Glomerular endothelial cell (primary cell): ENCODE measurements at places on chromosomes 16 and 17.

GRCh38 chr17:81683208-81683583 is 401 bp downstream of the ARL16 start:
- DNase-seq, result no peak

DNA sequence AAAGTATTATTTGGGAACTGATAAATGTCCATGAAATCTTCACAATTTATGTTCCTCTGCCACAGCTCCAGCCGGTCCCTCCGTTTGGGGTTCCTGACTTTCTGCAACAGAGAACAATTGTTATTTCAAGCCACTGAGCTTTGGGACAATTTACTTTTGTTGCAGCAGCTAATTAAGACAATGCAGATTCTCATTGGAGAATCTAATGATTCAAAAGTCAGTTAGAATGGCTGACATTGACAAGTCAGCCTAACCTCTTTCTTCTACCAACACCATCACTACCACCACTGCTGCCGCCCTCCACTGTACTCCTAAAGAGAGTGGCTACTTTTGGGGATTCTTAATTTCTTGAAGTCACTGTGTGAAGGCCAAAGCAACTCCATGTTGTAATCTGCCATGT is 15.0 kb upstream of the HEATR6 start:
- DNase-seq, result no peak

GRCh38 chr17:74446551-74447500 is 14.9 kb downstream of the GPRC5C start:
- no peak for DNase-seq

DNA sequence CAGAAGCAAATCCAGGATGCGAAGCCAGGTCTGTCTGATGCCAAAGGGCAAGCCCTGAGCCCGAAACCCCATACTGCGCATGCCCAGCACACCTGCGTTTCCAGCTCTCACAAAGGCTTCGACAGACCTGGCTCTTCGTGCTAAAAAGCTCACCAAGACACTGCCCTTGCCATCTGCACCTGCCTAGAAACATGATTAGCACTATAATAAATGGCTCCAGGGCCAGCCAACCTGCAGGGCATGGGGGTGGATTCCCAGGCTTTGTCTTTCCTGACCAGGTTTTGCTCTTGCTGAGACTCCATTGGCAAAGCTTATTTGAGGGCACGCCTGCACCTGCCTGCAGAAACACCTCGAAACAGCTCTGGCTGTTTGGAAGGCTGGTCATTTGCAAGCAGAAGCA is 14.4 kb upstream of the PLD6 start:
- DNase-seq, result no peak

- DNase-seq, result no peak
These were observed 20.8 kb upstream of the LRRC37A3 start for GRCh38 chr17:64940055-64940454.

GRCh38 chr16:88936556-88937205 is 40.3 kb downstream of the CBFA2T3 start:
- DNase-seq, result no peak

DNA sequence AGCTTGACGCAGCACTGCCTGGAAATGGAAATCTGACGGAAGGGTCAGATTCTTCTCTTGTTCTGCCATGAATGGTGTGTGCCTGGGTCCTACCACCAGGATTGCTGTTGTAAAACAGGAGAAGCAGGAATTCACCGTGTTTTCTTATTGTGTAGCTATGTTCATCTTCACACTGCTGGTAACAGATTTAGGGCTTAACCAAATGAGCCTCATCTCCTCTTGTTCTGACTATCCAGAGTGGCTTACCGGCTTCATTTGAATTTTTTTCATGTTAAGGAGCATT is 97.3 kb upstream of the CHMP6 start:
- DNase-seq, result no peak
